GM12878 (cell line): ENCODE measurements at places on chromosomes 2 and 18. TPM values are rescaled to one million over a fixed set of nuclear protein-coding genes. Genes with fewer than 3 reads are reported as not detected.

The SERPINB7 gene
- not detected in 2 replicates for total RNA-seq

The RBKS gene
- 0.88 and 1.7 TPM in 2 replicates for total RNA-seq

The GREB1 gene
- 0.69 and 2.1 TPM in 2 replicates for total RNA-seq

The ARHGAP28 gene
- total RNA-seq = not detected in 2 replicates

GRCh38 chr2:227365833-227366232 is 13.3 kb downstream of the TM4SF20 start:
- no peak for DNase-seq

- peak; percentile 40 for DNase-seq
These were observed 32.7 kb downstream of the QPCT start for GRCh38 chr2:37377187-37377532.

DNA sequence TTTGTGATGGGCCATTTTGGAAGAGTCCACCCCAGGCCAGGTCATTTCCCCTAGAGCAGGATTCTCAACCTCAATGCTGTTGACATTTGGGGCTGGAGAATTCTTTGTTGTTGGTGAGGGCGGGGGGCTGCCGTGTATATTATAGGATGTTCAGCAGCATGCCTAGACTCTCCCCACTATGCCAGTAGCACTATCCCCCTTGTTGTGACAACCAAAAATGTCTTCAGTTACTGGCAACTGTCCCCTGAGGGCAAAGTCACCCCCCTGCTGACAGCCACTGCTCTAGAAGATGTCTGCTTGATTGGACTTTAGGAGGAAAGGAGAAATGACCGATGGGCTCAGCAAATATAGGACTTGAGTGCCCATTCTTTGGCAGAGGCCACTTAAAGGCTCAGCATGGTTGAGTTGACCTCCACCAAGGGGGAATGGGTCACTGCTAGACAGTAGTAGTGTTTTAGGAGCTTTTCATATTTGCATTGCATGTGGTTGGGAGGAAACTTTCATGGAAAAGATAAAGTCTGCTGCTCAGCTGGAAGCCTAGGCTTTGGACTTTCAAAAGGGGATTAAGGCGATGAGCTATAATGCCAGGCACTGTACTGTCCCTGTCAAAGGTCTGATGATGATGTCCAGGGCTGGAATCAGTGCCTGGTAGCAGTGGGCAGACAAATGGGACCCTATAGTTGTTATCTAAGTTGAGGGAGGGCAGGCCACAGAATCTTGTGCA is 61.1 kb upstream of the MCFD2 start:
- DNase-seq = no peak

DNA sequence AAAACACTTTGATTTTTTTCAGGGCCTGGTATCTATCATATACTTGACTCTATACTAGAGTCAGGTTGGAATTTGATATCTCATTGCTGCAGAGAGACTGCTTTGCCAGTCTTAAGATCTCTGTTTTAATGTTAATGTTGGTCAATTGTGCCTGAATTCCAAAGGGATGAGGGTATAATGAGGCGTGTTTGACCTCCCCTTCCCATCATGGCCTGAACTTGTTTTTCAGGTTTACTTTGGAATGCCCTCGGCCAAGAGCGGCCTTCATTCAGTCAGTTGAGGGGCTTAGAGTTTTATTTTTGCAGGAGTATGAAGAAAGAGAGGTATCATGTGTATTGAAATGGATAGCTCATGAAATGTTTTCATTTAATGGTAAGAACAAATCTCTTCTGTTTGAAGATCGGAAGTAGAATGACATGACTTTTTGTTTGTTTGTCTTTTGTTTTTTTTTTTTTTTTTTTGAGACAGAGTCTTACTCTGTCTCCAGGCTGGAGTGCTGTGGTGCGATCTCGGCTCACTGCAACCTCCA is 119.0 kb downstream of the KIAA1328 start:
- no peak for DNase-seq

DNA sequence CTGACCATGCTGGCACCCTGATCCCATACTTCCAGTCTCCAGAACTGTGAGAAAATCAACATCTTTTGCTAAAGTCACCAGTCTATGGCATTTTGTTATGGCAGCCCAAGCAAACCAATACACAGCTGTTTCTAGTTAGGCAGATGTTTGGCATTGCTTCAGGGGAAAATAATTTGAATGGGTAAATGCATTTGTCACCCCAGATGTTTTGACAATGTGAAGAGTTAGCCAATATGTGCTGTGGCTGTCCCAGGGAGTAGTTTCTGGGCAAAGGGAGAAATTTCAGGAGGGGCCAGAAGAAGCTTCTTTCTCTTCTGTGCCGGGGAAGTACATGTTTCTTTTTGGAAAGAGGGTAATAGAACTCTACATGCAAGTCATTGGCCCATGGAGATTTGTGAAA is 619.0 kb downstream of the SLC4A3 start:
- DNase-seq = no peak
